Calu3 (cell line): ENCODE measurements at places on chromosomes 12 and 14.

GRCh38 chr12:50924439-50925341 lies 27.7 kb upstream of the HIGD1C start:
- DNase-seq, result peak; percentile 60

- DNase-seq, result no peak
Measured at GRCh38 chr14:68808696-68809480, 16.0 kb upstream of the ZFP36L1 start.

DNA sequence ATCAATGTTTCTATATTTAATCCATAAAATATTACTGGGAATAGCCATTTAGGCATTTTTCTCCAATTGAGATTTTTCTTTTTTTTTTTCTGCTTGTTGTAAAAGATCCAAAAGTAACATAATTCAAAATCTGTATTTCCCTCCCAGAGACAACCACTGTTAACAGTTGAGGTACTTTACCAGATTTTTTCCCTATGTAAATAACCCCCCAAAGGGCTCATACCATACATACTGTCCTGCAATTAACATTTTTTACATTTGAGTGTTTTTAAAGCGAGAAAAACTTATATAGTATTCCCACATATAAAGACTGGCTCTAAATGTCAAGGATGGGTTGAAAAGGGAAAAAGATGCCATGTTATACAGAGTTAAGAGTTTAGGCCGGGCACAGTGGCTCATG lies 18.1 kb downstream of the PPP1R12A start:
- DNase-seq, result no peak

GRCh38 chr12:92493816-92494215 lies 209.0 kb upstream of the PLEKHG7 start:
- DNase-seq, result no peak

- DNase-seq, result no peak
Measured at GRCh38 chr12:51441583-51441982, 17.0 kb downstream of the SLC4A8 start.

- DNase-seq, result no peak
Measured at GRCh38 chr12:120131116-120131515, 14.6 kb upstream of the RAB35 start.

GRCh38 chr14:94176808-94177207 lies 2.7 kb downstream of the PPP4R4 start:
- no peak for DNase-seq

DNA sequence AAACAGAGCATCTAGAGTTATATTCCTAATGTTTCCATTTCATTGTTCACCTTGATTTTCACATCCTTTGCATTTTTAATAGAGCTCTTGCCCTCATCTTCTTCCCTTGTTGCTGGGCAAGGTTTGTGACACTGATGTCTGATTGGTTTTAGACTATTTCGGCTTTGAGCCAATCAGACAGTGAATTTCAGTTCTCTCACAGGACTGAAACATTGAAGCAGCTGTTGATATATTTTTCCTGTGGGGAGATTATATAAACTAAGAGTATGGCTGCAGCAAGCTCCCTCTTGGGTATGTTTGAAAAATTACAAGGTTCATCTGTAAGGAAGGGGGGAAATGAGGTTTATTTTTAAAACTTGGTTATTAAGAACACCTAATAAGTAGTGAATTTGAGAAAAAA lies 51.2 kb downstream of the ATF7IP start:
- peak; percentile 38 for DNase-seq

- no peak for DNase-seq
Measured at GRCh38 chr12:4274396-4275015, 944 bp downstream of the CCND2 start.

- no peak for DNase-seq
Measured at GRCh38 chr12:65217086-65217485, 47.7 kb downstream of the LEMD3 start.

DNA sequence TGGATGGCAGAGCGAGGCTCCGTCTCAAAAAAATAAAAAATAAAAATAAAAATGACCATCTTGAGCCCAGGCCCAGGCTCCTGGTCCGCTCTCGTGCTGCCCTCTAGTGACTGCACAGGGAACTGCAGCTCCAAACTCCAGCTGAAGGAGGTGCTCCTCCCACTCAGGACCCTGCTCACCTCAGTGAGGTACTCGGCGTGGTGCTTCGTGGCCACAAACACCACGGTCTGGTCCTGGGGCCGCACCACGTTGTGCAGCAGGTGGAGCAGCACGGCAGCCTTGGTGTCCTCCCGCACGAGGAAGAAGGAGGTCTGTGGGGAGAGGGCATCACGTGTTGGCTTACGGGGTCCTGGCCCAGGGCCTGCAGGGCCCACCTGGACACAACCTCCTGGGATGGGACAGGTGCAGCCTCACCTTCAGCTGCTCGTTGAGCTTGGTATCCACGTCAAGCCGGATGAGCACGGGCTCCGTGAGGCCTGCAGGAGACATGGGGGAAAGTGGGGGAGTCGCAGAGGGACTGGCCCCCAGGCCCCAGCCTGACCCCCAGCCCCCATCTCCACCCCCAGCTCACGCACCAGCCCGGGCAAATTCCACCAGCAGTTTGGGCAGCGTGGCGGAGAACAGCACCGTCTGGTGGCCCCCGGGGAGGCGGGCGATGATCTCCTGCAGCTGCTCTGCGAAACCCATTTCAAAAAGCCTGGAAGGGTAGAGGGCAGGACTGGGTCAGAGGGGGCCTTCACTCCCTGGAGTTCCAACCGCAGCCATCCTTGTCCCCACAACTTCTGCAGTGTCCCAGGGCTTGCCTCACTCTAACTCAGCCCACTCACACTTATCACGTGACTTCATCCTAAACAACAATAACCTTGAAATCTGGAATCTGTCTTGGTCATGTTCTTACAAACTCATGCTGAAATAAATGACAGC lies 10.6 kb downstream of the DDX54 start:
- DNase-seq, result peak; percentile 89

DNA sequence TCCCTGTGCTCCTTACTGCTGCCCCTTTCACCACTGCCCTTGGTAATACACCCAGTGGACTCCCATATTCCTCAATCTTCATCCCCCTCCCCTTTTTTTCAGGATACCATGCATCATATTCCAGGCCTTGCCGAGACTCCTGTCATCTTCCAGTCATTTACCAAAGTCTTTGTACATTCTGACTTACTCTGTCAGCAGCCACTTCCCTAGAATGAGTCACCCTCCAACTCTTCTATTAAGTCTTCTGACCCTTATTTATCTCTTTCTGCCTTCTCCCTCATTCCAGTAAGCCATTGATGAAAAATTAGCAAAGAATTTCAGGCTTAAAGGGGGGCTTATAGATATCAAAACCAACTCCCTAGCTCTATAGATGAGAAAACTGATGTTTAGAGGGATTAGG lies 128.0 kb downstream of the STXBP6 start:
- DNase-seq, result no peak

DNA sequence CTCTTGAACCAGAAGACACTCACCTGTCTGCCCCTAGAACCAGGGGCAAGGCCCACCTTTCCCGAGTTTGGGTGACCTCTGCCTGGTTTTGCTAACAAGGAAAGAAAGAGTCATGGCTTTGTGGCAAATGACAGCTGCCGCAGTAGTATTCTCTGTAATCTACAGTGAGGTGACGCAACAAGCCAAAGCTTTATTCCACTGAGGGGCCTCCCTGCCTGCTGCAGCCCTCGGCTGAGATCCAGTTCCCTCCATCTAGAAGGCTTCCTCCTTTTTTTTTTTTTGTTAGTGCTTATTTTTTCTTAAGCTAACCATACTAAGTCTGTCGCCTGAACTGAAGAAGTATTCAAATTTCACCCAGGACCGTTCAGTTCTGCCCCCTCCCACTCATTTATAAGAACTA lies 142.3 kb upstream of the TMCC3 start:
- no peak for DNase-seq

DNA sequence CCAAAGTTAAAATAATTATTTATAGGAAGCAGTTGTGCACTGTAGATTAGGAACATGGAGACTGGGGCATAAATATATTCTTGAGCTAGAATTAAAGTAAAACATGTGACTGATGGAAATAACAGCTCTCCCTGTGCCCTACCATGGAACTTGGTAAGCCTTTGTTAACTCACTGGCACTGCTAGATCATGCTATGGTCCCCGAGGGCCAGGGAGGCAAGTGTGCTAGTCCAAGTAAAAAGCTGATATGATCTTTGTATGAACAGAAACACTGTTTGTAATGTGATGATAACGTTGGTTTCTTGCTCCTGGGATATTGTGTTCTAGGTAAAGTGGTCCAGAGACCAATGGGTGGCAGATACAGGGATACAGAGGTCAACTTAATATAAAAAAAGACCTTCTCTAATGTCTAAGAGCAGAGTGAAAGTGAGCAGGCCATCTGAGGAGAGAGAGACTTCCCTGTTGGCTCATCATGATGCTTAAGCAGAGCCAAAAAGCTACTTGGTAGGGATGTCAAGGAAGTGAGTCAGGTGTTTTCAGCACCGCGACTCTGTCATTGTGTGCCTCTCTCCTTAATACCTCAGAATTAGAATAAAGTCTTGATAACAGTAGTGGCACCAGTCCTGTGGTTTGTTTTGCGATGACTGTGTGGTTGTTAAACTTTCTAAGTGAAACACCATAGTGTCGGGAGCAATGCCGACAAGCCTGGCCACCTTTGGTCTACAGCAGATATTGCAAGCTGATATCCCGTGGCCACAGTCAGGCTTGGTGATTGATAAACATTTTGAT lies 27.6 kb downstream of the BICD1 start:
- DNase-seq, result peak; percentile 19

GRCh38 chr14:66281036-66281776 lies 205.0 kb upstream of the CCDC196 start:
- no peak for DNase-seq

DNA sequence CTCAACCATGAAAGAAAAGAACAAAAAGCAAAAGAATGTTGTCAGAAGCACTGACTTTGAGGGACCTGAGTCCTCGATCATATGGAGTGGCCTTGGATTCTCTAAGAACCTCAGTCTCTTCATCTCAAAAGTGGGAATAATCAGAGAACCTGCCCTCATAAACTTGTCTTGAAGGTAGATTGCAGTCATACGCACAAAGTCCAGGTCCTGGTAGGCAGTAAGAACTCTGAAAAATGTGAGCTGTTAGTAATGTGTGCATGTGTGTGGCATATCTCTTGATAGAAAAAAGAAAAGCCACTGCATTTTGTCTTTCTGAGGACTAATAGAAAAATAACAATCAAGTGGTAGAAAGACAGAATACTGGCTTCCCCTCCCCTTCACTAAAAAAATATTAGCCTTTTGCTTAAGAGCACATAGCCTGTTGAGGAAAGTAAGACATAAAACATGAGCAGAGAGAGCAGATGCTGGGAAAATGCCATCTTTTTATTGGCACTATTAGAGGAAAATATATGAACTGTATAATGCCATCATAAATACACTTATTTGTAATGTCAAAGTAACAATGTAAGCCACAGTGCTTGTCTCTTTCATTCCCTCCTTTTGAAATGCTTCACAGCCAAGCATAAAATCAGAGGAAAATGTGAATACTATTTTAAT lies 205.1 kb upstream of the TBX3 start:
- DNase-seq, result no peak

DNA sequence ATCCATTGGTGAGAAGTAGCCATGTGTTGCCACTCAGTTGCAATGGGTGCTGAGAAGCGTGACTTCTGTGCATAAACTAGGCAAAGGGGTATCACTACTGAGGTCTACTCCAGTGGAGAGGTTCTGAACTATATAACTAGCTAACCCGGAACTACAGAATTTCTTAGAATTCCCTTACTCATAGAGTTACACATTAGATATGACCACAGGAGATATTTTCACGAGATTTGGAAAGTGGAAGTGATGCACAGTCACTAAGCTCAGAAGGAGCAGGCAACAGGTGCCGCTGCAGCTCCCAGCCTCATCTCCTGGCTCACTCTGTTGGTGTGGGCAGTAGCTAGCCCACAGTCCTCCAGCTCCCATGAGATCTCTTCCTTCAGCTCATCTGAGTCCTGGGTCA lies 136.6 kb downstream of the SSPN start:
- no peak for DNase-seq

DNA sequence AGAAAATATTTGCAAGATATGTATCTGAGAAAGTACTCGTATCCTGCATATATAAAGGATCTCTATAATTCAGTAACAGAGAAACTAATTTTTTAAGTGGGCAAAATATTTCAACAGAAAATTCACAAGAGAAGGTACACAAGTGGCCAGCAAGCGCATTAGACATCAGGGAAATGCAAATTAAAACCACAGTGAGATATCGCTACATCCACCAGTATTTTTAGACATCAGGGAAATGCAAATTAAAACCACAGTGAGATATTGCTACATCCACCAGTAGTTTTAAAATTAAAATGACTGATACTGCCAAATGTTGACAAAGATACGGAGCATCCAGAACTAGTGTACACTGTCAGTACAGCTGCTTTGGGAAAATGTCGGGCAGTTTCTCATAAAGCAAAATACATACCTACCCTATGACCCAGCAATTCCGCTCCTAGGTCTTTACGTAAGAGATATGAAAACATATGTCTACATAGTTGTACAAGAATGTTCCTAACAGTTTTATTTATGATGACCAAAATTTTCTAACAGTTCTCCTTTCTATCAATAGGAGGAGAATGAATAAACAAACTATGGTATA lies 2.8 kb upstream of the KCNK13 start:
- DNase-seq, result no peak

GRCh38 chr12:57803319-57803893 lies 15.1 kb downstream of the AVIL start:
- peak; percentile 60 for DNase-seq

DNA sequence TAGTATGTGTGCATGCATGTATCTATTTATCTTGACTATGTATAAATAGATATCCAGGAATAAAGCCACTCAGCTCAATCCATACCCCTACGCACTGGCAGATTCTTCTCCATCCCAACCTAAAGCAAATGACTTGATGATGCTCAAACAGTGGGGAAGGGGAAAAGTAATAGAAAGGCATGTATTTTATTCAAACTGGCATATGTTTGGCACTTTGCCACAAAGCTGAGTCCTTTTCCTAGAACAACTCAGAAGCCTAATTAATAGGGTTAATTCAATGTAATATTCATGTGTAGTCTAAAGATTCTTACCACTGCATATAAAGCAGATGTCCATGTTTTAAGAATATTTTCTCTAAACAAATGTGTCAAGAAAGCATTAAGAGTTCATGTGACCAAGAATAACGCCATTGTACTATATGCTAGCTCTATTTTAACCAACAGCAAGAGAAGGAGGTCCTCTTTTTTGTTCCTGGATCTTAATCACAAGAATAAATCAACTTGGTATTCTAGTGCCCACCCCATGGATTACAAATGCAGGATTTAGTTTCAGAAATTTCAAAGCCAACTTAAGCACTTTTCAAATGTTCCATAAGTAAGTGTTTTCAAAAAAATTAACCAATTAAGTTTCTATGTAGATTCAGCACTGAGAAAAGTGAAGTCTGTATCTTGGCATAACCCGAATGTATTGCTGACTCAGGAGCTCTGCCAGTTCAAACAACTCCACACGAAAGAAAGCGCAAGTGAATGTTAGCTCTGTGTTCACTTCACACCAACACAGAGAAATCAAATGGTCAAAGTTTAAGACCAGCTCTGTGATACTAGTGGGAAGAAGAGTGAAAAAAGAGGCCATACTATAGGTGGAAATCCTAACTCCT lies 233.6 kb downstream of the MED13L start:
- DNase-seq, result no peak

GRCh38 chr14:24504425-24504950 lies 3.6 kb downstream of the CMA1 start:
- no peak for DNase-seq
